ENCODE measurements at places on chromosomes 1 and 21.

DNA sequence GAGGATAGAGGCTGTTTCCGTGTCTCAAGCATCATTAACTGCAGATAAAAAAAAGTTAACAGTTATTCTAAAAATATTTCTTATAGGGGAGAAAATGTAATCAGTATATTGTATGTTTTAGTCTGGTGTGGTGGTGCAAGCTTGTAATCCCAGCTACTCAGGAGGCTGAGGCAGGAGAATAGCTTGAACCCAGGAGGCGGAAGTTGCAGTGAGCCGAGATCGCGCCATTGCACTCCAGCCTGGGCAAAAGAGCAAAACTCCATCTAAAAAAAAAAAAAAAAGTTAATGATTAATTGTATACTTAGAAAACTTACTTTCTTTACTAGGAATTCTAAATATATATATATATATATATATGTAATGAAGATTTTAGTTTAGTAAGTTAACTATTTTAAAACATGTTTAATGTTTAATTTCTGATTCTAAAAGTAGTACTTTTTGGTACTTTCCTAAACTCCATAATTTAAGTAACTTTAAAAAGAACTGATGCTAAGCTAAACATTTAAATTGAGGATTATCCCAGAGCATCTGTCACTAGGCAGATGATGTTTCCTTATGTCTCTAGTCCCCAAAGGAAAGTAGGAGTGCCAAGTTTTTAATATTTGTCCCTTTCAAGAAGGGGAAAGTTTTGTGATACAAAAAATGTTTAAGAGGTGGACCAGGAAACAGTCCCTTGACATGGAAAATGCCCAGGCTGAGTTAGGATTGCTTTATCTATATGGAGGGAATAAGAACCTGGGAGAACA is 66.3 kb downstream of the DYRK1A start:
- no peak for DNase-seq

GRCh38 chr1:151158326-151158725 is 1.9 kb downstream of the TNFAIP8L2 start:
- no peak for DNase-seq

DNA sequence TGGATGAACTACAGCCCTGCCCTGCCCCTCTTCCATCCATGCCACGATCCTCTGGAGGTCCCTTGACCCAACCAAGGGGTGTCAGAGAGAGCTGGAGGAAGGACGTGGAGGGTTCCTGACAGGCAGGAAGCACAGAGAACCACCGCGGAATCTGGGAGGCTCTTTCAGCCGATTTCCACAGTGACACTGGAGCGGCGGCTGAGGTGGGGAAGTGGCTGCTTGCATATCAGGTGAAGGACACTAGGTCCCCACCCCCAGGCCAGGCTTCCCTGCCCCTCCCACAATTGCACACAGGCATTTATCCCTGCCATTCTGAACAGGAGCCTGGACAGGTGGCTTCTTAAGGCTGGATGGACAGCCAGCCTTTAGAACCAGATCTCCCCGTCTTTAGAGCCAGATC is 17.5 kb downstream of the LRRC71 start:
- DNase-seq, result no peak

GRCh38 chr1:224447251-224447650 is 12.7 kb upstream of the WDR26 start:
- no peak for DNase-seq

DNA sequence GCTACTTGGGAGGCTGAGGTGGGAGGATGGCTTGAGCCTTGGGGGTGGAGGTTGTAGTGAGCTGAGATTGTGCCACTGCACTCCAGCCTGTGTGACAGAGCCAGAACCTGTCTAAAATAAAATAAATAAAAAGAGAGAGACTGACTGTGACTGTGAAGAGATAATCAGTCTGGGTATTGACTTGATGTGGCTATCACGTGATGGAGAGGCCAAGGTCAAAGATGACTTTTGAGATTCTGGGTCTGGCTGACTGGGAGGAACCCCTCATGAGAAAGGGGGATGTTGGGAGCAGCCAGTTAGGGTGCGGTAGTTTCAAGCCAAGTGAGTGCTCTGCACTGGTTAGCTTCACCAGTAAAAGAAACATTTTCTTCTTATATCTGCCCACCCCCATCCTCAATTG is 66.8 kb downstream of the CDC14A start:
- no peak for DNase-seq

DNA sequence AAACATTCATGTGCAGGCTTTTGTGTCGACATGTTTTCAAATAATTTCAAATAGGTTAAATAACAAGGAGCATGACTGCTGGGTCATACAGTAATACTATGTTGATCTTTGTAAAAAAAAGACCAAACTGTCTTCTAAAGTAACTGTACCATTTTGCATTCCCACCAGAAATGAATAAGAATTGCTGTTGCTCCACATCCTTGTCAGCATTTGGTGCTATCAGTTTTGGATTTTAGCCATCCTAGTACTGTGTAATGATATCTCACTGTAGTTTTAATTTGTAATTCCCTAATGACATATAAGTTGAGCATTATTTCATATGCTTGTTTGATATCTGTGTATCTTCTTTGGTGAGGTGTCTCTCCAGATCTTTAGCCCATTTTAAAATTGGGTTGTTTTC is 11.6 kb downstream of the UROD start:
- DNase-seq, result no peak

DNA sequence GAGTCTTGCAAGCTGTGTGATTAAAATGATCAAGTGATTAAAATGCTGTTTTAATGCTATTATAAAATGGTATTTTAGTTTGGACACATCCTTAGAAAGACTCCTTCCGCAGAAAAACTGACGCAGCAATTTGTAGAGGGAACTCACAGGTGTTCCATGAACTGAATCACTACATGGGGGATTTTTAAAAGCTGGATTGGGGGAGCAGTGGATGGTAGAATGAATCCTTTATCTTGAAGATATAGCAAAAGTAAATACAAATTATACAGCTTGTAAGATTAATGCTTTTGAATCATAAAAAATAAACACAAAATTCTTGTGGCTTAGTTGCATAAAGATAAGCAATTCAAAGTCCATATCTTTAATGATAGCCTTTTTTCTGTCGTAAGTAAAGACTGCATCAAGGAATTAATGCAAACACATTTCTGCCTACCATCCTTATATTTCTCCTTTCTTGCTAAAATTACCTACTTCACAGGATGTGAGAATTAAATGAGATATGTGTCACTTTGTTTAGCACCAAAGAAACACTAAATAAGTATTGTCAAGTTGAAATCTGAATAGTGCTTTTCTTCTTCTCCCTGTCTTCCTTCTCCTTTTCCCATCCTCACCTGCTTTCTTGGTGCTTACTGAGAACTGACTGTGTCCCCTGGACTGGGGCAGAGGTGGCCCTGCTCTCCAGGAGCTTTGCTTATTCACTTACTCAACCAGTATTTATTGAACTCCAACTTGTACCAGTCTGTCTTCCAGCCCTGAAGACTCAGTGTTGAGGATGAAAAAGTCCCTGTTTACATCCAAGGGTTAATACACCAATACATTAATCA is 61.5 kb upstream of the F3 start:
- DNase-seq, result no peak

DNA sequence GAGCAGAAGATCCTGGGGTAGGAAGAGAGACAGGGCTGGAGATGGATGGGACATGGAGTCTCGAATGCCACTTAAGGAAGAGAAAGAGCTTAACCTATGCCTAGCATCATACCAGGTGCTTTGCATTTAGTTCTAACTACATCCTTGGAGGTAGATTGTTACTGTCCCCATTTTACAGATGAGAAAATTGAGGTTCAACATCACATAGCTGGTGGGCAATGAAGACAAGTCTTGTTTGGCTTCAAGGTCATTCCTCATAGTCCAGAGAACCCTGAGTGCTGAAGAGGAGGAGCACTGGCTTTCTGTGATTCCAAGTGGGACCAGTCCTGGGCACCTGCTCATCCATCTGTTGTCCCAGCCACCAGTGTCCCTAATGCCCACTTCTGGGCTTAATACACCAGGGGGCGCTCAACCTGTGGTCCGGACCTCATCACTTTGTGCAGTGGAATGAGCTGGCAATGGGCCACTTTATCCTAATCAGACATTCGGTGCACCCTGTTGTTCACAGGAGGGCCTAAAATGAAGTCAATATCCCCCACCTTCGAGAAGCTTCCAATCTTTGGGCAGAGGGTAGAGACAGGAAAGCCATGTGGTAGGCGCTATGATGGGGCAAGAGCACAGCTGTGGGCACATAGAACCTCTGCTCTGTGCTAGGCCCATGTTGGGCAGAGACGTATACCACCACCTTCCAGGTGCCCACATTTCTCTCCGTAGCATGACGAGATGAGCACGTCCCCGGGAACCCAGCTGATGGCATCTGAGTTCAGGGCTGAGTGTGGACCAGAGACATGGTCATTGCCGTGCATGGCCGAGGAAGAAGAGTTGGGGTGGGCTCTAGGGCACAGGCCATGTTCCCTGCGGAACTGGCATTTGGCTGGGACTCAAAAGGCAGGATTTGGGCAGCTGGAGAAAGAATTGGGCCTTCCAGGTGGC is 9.2 kb downstream of the RPS6KA1 start:
- no peak for DNase-seq
